Uterus (tissue), 4 donors: ENCODE measurements at places on chromosomes 16 and 17. TPM values are rescaled to one million over a fixed set of nuclear protein-coding genes. Genes with fewer than 3 reads are reported as not detected.
A peak's percentile ranks its signal among the peaks of the same experiment; 100 is the strongest.

DNA sequence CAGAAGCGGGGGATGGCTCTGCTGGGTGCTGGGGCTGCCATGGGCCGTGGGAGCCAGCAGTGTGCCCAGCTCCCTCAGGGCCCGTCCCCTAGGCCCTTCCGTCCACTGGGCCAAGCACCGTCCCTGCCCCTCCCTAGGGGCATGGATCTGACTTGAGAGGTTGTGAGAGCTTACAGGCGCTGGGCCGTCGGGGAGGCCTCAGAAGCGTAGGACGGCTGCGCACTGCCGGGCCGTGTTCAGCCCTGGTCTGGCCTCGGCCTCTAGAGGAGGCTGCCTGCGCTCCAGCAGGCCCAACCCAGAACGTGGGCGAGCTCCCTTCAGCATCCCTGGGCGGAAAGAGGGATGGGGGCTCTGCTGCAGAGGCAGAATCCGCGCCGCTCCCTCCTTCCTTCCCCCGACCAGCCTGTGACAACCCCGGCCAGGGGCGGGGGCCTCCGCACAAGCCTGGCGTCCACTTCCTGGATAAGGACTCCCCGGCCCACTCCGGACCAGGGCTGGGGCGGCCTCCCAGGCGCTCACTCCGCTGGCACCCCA is 685 bp upstream of the MPG start:
- peak overlapping the region; percentile 93 for H3K27ac ChIP-seq
- H3K4me3 ChIP-seq = peak overlapping the region; percentile 81
- no peaks in the 10 kb centered on the region for H3K27me3 ChIP-seq

GRCh38 chr16:63735456-63735855 is 1386.4 kb downstream of the CDH11 start:
- H3K4me3 ChIP-seq = no peak overlapping the region
- H3K27ac ChIP-seq = no peak overlapping the region
- DNase-seq = no peak
- no peaks in the 10 kb centered on the region for H3K4me1 ChIP-seq
- no peaks in the 10 kb centered on the region for H3K36me3 ChIP-seq
- H3K27me3 ChIP-seq = no peaks in the 10 kb centered on the region

DNA sequence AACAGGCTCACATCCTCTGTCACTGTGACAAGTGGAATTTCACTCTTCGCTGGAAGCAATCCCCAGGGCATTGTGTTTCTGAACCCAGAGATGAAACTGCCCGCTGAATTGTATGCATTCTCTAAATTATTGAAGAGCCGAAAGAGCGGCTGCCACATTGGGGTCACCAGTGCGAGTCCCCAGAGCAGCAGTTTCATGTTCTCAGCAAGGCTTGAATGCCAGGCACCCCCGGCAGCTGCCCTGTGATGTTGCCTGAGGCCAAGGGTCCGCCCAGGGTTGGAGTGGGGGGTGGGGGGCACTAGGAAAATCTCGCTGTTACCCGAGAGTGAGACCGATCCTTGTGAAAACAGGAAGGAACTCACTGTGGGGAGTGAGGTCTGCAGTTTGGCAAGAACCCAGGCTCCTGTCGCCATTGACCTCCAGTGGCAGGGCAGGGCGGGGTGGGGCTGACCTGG is 20.7 kb upstream of the BCAR1 start:
- no peak overlapping the region for H3K4me3 ChIP-seq
- no peak for DNase-seq
- H3K27me3 ChIP-seq = no peaks in the 10 kb centered on the region
- no peaks in the 10 kb centered on the region for H3K4me1 ChIP-seq

GRCh38 chr16:16027728-16028310 is 78.4 kb downstream of the ABCC1 start:
- no peaks in the 10 kb centered on the region for H3K36me3 ChIP-seq
- no peak overlapping the region for H3K27ac ChIP-seq
- H3K4me3 ChIP-seq = no peak overlapping the region
- H3K27me3 ChIP-seq = no peaks in the 10 kb centered on the region

GRCh38 chr17:33199571-33200510 is 93.3 kb downstream of the ASIC2 start:
- no peaks in the 10 kb centered on the region for H3K27me3 ChIP-seq
- peak; percentile 37 for DNase-seq
- no peak overlapping the region for H3K4me3 ChIP-seq
- H3K4me1 ChIP-seq = no peaks in the 10 kb centered on the region

GRCh38 chr16:31507929-31508705 is at the start of gene RUSF1:
Gene RUSF1 (minus strand): TSS chr16:31508391. CDS start chr16:31508373, 18 bp downstream.
- peak within 1 kb of the TSS; percentile 96 for H3K27ac ChIP-seq
- H3K4me1 ChIP-seq = peaks cover 9% of the 10 kb centered on the region
- DNase-seq = peak; percentile 88
- H3K27me3 ChIP-seq = no peaks in the 10 kb centered on the region

DNA sequence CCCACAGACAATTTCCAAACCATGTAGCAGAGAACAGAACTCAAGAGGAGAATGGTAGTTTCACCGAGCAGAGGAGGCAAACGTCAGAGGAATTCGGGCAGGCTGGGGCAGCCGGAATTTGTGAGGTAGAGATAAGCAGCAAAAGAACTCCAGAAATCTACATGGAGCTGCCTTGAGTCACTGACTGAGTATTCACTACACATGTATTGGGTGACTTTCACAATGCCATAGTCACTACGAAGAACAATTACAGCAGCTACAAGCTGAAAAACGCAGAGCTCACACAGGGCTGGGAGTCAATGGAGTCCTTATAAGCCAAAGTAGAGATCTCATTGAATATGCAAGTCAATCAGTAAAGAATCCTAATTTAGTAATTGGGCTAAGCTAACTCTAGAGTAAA is 13.4 kb downstream of the CMC2 start:
- no peaks in the 10 kb centered on the region for H3K27me3 ChIP-seq
- H3K27ac ChIP-seq = no peak overlapping the region
- H3K36me3 ChIP-seq = no peaks in the 10 kb centered on the region
- H3K4me1 ChIP-seq = no peaks in the 10 kb centered on the region
- DNase-seq = no peak
- H3K4me3 ChIP-seq = no peak overlapping the region

GRCh38 chr16:55701442-55702319 is 45.9 kb downstream of the SLC6A2 start:
- no peak overlapping the region for H3K27ac ChIP-seq
- H3K27me3 ChIP-seq = no peaks in the 10 kb centered on the region
- no peak overlapping the region for H3K4me3 ChIP-seq
- no peaks in the 10 kb centered on the region for H3K4me1 ChIP-seq
- H3K36me3 ChIP-seq = no peaks in the 10 kb centered on the region

GRCh38 chr17:42517516-42517915 is 18.5 kb upstream of the NAGLU start:
- H3K4me1 ChIP-seq = peaks cover 58% of the 10 kb centered on the region
- H3K4me3 ChIP-seq = no peak overlapping the region
- no peaks in the 10 kb centered on the region for H3K27me3 ChIP-seq
- H3K36me3 ChIP-seq = no peaks in the 10 kb centered on the region
- peak; percentile 95 for DNase-seq

- H3K27me3 ChIP-seq = no peaks in the 10 kb centered on the region
- H3K36me3 ChIP-seq = no peaks in the 10 kb centered on the region
- no peaks in the 10 kb centered on the region for H3K4me1 ChIP-seq
- H3K4me3 ChIP-seq = no peak overlapping the region
Measured at GRCh38 chr17:28926366-28926765, 23.5 kb upstream of the DHRS13 start.

- DNase-seq = no peak
- no peaks in the 10 kb centered on the region for H3K36me3 ChIP-seq
- no peaks in the 10 kb centered on the region for H3K27me3 ChIP-seq
Measured at GRCh38 chr16:88719933-88720296, 13.6 kb downstream of the CTU2 start.

DNA sequence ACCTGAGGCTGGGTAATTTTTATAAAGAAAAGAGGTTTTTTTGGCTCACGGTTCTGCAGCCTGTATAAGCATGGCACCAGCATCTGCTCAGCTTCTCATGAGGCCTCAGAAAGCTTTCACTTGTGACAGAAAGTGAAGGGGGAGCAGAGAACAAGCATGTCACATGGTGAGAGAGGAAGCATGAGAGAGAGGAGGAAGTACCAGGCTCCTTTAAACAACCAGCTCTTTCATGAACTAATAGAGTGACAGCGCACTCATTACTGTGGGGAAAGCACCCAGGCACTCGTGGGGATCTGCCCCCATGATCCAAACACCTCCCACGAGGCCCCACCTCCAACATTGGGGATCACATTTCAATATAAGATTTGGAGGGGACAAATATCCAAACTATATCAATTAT is 86.8 kb downstream of the USP32 start:
- no peak overlapping the region for H3K27ac ChIP-seq
- H3K4me3 ChIP-seq = no peak overlapping the region
- no peaks in the 10 kb centered on the region for H3K27me3 ChIP-seq
- no peak for DNase-seq
- no peaks in the 10 kb centered on the region for H3K36me3 ChIP-seq
- no peaks in the 10 kb centered on the region for H3K4me1 ChIP-seq

- DNase-seq = peak; percentile 28
- H3K27me3 ChIP-seq = peaks cover 13% of the 10 kb centered on the region
- peaks cover 11% of the 10 kb centered on the region for H3K4me1 ChIP-seq
- no peak overlapping the region for H3K27ac ChIP-seq
- peak overlapping the region; percentile 9 for H3K4me3 ChIP-seq
Measured at GRCh38 chr16:31568577-31569359, 41.1 kb downstream of the AHSP start.

DNA sequence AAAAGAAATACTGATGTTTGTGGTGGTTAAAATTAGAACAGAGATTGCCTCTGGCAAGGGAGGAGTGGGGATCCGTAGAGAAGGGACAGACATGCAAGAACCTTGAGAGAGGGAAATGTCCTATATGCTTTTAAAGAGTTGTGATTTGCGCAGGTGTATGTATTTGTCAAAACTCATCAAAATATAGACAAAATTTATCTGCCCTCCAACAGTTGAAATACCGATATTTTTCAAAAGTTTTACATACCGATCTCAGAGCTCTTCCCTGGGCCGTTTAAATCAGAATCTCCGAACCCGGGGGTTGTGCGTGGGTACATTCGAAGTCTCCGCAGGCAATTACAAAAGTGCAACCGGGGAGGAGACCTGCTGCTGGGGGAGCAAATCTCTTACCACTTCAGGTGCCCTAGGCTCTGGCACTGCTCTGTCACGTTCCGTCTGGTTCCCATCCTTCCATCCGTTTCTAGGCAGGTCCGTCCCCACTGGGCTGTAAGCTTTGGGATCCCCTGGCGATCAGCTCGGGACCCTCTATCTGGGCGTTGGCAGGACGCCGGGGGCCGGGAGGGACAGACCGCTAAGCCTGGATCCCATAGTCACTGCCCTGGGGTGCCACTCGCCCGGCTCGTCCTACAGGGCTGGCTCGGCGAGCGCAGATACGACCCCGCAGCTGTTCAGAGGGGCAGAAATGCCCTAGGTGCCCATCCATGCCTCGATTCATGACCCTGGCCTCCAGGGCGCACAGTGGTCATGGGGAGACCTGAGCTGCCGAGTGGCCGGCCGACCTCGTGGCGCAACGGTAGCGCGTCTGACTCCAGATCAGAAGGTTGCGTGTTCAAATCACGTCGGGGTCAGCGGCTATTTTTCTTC is 4.2 kb downstream of the BORCS6 start:
- H3K27ac ChIP-seq = peak overlapping the region; percentile 97
- H3K4me3 ChIP-seq = peak overlapping the region; percentile 66

DNA sequence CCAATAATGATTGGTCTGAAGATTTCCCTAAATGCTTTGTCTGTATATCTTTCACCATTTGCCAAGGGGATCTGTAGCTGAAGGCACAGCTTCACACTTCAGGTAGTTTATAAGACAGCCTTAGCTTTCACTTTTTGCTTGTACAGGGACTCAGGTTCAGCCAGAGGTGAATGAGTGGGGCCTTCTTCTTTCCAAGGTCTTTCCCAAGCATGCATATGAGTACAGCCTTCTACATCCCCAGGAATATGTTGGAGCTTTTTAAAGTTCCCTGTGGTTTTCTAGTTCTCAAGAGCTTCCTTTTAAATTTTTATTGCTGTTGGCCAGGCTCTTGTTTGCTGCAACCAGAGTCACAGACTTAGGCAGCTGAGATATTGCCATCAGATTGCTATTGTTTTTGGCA is 17.9 kb upstream of the SPDYE4 start:
- no peaks in the 10 kb centered on the region for H3K36me3 ChIP-seq
- no peaks in the 10 kb centered on the region for H3K4me1 ChIP-seq
- no peak for DNase-seq

GRCh38 chr16:92431-93339 is 14.7 kb downstream of the MPG start:
- H3K27me3 ChIP-seq = no peaks in the 10 kb centered on the region
- no peak overlapping the region for H3K27ac ChIP-seq
- no peak overlapping the region for H3K4me3 ChIP-seq
- DNase-seq = no peak
- peaks cover 6% of the 10 kb centered on the region for H3K4me1 ChIP-seq

DNA sequence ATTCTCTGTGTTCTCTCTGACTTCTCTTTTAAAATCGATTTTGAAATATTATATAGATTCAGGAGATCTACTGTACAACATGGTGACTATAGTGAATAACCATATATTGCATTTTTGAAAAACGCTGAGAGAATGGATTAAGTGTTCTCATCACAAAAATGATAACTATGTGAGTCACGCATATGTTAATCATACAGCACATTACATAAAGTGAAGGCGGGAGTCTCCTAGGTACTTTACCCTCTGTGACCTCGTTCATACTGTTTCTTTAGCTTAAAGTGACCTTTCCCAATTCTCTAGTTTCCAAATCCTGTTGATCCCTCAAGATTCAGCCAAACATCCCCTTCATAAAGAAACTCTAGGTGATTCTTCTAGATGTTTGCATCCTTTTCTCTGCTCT is 3.1 kb upstream of the KRTAP3-2 start:
- H3K4me3 ChIP-seq = no peak overlapping the region
- DNase-seq = no peak
- no peak overlapping the region for H3K27ac ChIP-seq
- H3K4me1 ChIP-seq = no peaks in the 10 kb centered on the region

- H3K27ac ChIP-seq = no peak overlapping the region
- no peak overlapping the region for H3K4me3 ChIP-seq
- H3K36me3 ChIP-seq = no peaks in the 10 kb centered on the region
- DNase-seq = no peak
Measured at GRCh38 chr17:37849617-37849972, 74.6 kb upstream of the TBC1D3K start.

GRCh38 chr17:82287868-82288801 is 14.6 kb upstream of the CSNK1D start:
- H3K27me3 ChIP-seq = no peaks in the 10 kb centered on the region
- no peak overlapping the region for H3K4me3 ChIP-seq
- no peaks in the 10 kb centered on the region for H3K4me1 ChIP-seq

GRCh38 chr17:17342242-17342945 is 39.2 kb downstream of the NT5M start:
- H3K27ac ChIP-seq = no peak overlapping the region
- no peaks in the 10 kb centered on the region for H3K36me3 ChIP-seq

DNA sequence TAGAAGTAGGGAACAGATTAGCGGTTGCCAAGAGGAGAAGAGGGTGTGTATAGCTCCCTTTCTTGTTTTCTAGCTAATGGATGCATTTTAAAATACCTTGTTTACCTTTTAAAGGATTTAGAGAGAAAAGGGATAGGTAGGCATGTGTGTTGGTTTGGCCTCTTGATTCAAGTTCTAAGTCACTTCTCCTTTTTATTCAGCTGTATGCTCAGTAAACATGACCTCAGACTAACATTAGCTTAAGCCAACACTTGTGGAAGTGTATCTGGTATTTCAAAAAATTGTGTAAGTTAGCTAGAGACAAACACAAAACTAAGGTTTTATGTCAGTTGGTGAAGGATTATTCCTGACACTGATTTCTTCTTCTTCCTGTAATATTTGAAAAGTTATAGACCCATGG is 204.1 kb upstream of the NOG start:
- H3K27ac ChIP-seq = no peak overlapping the region
- no peaks in the 10 kb centered on the region for H3K27me3 ChIP-seq
- no peaks in the 10 kb centered on the region for H3K36me3 ChIP-seq

GGT6 gene
- 4.4 TPM for total RNA-seq

CCL8 gene
- 0.70 TPM for total RNA-seq

BICDL2 gene
- total RNA-seq = not detected

LDHD gene
- 5.7 TPM for total RNA-seq

TP53 gene
- 58.3 TPM for total RNA-seq

KCNJ2 gene
- total RNA-seq = 11.6 TPM

CSH2 gene
- not detected for total RNA-seq

SPNS1 gene
- 7.4 TPM for total RNA-seq

LPO gene
- not detected for total RNA-seq

CCL5 gene
- total RNA-seq = 0.29 TPM
